Activated CD4-positive, alpha-beta T cell treated with anti-CD3 and anti-CD28 coated beads for 36 hours (primary cell): ENCODE measurements at places on chromosomes 1 and 21.

- DNase-seq = no peak
Observed at GRCh38 chr21:35796844-35797243, 263.5 kb downstream of the SETD4 start.

DNA sequence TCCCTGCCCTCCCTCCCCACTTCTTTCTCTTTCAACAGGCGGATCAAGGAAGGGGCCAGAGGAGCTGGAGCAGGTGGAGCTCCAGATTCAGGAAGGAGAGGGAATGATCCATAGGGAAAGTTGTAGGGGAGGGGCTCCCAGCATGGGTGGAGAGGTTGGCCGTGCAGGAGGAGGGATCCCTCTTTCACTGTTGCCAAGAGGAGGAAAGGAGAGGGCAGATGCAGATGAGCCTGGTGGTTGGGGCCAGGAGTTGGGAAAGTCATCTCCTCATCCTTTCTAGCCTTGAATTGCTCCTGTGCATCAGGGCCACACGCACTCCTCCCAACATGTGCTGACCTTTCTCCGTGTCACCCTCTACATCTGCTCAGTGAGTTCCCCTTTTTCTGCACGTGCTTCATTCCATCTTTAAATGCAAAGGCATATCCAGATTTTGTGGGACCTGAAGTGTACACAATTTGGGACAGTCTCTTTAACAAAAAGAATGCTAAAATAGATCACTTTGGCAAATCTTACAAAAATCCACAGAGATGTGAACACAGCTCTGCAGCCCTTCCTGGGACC is 32.4 kb downstream of the ZBTB18 start:
- no peak for DNase-seq

DNA sequence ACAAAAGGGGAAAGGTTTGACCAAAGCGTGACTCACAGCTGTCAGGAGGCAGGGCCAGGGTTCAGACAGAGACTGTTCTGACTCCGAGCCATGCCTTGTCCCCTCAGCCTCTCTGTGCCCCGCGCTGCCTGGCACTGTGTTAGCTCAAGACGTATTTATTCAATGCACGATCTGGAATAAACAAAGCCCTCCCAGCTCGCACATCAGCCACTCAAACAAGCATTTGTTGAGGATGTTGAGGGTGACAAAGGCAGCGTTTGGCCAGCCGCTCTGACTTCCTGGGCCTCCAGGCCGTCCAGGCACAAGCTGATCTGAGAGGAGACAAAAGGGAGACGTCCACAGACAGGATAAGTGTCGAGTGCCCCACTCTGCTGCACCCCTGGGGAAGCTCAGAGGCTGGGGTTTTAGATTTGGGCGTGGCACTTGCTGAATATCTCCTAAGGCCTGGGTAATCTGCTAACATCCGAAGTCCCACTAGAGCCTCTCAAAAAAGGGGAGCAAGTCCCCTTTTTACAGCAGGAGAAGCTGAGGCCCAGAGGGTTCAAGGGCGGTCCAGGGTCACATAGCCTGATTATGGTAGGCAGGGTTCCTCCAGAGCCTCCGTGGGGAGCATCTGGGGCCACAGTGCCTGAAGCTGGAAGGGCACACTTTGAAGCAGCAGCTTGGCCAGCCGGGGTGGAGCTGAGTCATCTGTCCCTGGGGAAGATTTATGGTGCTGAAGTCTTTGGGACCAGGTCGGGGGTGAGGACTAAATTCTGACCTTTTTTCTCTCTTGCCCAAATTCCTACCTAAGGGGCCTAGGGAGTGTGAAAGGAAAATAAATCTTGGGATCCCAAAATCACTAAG is 95.9 kb downstream of the SPSB1 start:
- DNase-seq = no peak

GRCh38 chr21:14766241-14766640 is 220.1 kb upstream of the SAMSN1 start:
- no peak for DNase-seq

- DNase-seq = peak; percentile 75
Observed at GRCh38 chr1:32612189-32612881, 38.0 kb downstream of the ZBTB8OS start.

DNA sequence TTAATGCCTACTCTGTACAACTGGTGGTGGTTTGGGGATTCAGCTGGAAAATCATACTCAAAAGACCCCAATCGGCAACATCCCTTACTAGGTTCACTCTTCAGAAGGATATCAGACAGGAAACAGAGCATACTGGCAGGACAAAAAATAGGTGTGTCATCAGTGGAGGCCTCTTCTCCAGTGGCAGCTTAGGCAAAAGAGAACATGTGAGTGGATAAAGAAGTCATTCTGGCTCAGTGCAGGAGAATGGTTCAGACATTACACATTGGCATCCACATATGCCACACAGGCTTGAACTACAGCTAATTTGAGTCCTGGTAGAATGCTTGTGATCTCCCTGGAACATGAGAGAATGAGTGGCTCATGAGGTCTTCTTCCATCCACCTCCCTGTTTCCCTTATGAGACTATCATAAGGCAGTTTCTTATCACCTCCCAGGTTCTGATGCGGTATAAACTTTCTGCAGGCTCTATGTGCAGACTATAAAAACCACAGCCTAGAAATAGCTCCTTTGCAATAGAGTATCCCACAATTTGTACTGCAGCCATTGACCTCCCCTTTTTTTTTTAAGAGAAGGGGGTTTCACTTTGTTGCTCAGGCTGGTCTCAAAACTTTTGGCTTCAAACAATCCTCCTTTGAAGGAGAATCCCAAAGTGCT is 24.7 kb downstream of the VAMP4 start:
- DNase-seq = no peak

DNA sequence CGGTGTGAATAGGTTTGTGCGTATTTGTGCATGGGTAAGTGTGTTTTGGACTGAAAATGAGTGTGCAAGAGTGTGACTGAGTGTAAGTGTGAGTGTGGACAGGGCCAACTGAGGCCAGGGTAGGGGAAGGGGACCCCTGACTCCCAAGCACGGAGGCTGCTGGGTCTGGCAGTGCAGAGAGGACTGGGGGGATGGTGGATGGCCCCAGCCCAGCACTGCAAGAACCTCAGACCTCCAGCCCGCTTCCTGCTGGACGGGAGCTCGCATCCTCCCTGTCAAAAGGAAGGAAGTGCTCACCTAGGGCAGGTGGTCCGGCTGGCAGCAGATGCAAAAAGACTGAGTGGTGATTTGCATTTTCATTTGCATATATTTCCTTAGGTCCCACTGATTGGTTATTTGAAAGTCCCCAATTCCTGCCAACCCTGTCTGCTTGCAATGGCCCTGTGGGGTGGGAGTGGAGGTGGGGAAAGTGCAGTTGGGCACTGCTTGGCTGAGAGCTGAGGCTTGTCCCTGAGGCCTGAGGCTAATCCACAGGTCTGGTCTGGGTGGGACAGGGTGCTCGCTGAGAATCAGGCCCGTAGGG is 42.8 kb upstream of the CASZ1 start:
- DNase-seq = no peak

DNA sequence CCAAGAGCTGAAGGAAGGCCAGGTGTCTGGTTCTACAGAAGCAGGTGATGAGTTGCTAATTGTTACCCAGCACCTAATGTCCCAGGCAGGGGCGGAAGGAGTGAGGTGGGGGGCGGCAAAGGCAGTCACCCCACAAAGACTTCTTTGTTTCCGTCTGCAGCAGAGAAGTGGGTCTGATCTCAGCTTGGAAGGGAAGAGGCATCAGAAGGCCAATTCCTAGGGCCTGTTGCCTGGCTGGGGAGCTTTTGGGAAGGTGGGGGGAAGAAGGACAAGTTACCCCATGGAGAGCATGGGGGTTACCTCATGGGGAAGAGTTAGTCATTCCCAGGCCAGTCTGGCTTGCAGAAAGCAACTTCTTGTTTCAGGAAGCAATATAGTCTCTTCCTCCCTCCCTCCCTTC is 10.9 kb downstream of the IGSF21 start:
- DNase-seq = no peak

DNA sequence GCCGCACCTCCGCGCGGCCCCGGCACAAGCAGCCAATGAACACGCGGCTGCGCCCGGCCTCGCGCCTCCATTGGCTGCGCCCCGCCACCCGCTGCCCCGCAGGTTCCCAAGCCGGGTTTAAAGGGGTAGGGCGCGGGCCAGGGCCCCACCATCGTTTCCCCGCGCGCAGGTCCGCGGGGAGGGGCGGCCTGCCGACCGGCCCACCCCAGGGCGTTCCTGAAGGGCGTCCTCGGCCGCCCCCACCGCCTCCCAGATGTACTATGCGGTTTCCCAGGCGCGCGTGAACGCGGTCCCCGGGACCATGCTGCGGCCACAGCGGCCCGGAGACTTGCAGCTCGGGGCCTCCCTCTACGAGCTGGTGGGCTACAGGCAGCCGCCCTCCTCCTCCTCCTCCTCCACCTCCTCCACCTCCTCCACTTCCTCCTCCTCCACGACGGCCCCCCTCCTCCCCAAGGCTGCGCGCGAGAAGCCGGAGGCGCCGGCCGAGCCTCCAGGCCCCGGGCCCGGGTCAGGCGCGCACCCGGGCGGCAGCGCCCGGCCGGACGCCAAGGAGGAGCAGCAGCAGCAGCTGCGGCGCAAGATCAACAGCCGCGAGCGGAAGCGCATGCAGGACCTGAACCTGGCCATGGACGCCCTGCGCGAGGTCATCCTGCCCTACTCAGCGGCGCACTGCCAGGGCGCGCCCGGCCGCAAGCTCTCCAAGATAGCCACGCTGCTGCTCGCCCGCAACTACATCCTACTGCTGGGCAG is at the start of gene OLIG1:
TSS of gene OLIG1 (plus strand) at position 148 of the 750 bp plus-strand sequence. CDS start at position 254, 106 bp downstream.
- peak; percentile 68 for DNase-seq

DNA sequence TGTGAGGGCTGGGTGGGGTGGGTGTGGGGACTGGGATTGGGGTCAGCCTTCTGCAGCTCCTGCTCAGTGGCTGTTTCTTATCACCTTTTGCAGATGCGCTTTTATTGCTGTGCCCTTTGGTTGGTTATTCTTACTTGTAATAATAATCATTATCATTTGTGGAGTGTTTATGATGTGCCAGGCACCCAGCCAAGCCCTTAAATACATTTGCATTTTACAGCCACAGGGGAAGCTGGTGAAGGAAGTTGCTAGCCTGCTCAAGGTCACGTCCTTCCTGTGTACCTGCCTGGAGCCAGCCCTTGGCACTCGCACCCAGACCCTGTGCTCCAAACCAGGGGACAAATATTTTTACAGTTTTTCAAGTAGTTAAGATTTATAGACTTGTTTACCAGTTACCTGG is 144.0 kb downstream of the PGBD5 start:
- DNase-seq = peak; percentile 15
